Astrocyte of the hippocampus (primary cell): ENCODE measurements at places on chromosomes 2 and 18.

GRCh38 chr2:149612122-149612521, 24.5 kb upstream of the MMADHC start:
- DNase-seq, result peak; percentile 80

DNA sequence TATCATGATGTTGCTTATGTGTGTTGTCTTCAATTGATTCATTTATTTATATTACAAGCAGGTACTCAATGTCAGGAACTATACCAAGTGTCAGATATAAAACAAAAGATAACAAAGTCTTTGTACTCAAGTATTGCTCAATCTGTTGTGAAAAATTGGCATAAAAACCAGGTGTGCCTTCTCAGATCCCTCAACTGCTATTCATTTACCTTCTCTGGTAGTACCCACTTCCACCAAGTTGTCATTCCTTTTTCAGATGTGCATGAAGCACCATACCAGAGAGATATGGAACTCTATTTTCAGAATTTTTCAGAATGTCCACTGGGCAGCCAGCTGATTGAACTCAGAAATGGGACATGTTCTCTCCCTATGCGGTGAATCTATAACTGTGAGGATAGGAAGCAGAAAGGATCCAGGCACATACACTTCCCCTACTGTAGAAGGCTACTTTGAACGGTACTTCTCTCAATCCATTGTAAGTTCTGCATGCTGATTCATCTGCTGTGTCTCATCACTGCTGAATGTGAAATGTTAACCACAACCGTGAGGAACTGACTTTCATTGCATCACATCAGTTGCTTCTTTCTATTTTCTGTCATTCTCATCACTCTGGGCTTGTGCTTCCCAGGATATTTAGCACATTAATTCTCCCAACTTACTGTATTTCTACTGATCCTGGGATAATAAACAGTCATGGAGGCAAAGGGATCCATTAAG, 1621.3 kb downstream of the SUCLG1 start:
- DNase-seq, result peak; percentile 64

GRCh38 chr18:24727685-24728084, 267.2 kb downstream of the HRH4 start:
- DNase-seq, result no peak

- DNase-seq, result no peak
These were observed 11.7 kb upstream of the SIX3 start for GRCh38 chr2:44929735-44930273.
